ENCODE measurements at places on chromosomes 7 and 10.

DNA sequence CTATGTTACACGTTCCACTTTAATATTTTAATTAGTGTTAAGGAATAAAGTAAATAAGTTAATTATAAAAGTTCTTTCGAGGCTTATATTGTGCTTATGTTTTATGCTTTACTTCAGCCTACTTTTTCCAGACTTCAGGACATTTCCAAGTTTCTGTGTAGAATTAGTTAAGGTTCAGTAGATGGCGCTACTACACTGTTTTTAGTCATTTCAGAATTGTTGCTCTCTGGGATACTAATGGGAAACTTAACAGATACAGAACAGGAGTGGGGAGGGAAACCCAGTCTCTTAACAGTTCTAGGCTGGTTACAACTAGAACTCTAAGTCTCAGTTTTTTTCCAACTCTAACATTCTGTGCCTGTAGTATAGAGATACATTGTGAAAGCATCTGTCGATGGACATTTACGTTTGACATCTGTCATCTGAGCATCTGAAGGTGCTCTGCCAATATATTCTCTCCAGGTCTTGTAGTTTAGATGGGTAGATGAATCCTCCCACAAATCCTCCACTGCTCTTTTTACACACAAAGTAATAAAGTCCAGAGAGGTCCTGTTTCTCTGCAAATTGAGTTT, 56.8 kb upstream of the FAM171A1 start:
- peak; percentile 43 for DNase-seq

- no peak for DNase-seq
Observed at GRCh38 chr7:99188221-99188620, 19.7 kb downstream of the KPNA7 start.

- DNase-seq: no peak
Observed at GRCh38 chr7:157476654-157477549, 140.1 kb downstream of the DNAJB6 start.

DNA sequence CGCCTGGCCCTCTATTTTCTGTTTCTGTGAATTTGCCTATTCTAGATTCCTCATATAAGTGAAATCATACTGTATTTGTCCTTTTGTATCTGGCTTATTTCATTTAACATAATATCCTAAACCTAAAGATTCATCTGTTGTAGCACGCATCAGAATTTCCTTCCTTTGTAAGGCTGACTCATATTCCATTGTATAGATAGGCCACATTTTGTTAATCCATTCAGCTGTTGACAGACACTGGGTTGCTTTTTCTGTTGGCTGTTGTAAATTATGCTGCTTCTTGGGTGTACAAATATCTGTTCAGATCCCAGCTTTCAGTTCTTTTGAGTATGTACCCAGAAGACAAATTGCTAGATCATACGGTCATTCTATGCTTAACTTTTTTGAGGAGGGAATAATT, 28.8 kb upstream of the CUL1 start:
- DNase-seq: no peak

DNA sequence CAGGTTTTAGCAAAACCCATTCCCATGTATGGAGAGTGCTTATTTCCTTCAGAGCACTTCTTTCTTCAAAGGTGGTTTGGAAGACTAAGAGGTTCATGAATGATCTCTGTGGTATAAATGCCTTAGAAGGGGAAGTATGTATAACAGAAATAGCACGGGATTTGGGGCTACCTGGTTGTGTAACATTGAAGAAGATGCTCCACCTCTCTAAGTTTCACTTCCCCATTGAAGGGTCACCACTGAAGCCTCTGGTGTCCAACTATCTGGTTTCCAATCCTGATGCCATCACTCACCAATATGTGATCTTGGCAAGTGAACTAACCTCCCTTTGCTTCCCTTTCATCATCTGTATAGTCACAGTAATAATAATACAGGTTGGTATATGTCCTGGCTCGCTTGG, 37.2 kb downstream of the CYCS start:
- no peak for DNase-seq

DNA sequence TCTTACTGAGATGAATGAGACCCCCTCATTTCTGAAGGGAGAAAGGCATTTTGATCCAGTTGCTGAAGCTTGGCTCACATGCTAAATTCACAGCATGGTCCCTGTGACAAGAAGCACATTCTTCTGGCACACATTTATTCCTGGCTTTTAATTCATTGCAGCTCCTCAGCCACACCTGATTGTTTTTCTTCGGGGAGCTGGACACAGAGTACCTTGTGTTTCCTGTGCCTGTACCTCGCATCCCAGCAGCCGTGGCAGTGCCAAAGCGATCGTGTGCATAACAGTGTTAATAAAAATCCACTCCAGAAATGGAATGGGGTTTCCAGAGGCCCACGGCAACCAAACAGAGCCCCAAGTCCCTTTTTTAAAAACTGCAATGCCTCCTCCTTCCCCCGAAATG, 615.3 kb upstream of the MGMT start:
- DNase-seq: no peak

GRCh38 chr7:2983586-2983985, 60.1 kb downstream of the CARD11 start:
- DNase-seq: no peak

GRCh38 chr10:86176850-86177536, 189.6 kb downstream of the GRID1 start:
- no peak for DNase-seq

DNA sequence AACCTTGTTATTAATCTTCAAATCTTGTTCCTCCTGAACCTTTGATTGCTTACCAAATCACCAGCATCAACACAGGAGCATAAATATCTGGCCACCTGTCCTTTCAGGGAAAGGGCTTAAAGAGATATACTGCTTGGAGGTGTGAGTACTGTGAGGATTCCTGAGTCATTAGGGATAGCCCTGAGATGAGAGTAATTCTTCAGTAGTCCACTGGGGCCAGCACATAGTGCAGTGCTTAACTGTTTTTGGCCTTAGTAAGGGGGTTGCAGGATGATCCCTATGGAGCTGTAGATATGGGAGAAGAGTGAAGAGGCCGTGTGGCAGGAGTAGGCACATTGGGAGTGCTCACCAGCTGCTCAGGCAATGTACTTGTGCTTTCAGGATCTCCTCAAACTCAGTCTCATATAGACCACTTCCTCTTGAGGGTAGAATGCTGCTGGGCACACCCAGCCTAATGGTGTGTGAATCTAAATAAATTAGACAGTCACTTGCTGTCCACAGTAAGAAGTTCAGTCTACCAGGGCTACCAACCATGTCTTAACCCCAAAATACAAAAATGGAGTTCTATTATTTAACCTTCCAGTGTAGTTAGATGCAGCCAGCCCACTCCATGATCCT, 26.5 kb upstream of the GPR141 start:
- DNase-seq: no peak

- no peak for DNase-seq
Observed at GRCh38 chr7:50790381-50790780, 7.7 kb upstream of the GRB10 start.

- DNase-seq: no peak
Observed at GRCh38 chr7:135678612-135679575, 16.6 kb downstream of the STMP1 start.

GRCh38 chr10:12501841-12502525, 152.6 kb downstream of the CAMK1D start:
- DNase-seq: no peak

DNA sequence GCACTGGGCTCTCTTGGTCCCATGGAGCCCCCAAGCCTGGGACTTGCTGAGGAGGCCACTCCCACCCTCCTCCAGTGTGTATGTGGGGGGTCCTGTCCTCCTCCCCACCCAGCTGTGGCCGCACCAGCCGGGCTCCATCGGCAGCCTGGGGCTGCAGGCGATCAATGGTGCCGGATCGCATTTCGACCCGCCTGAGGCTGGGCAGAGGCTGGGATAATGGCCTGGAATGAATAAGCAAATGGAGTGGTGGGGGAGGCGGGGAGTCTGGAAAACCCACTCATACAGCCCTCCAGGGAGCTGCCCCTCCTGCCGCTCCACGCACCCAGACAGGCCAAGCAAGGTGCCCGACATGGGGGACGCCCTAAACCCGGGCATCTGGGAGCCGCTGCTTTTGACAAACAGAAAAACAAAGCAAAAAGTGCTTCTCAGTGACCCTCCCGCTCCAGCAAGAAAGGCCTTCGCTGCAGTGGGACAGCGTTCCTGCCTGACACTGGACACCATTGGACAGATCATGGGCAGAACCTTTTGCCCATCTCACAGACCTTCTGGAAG, 160.5 kb downstream of the NRF1 start:
- DNase-seq: no peak

DNA sequence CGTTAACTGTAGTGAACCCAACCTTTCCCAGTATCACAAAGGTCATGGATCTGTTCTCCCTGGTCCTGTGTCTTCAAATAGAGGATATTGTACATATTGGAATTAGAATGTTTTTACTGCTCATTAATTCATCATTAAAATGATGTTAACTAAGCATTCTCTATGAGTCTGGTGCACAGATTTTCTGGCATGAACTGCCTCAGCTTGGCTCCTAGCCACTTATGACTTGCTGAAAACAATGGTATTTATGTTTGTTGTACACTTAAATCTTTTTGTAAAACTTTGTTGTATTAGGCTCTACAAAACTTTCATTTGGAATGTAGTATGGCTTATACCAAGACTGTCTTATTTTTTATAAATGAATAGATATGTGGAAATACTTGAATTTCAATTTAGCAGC, 329.4 kb downstream of the TFEC start:
- no peak for DNase-seq
